Left hindlimb (tissue), 1 donor: ENCODE measurements at places on chromosomes 3 and 15.

- DNase-seq, result no peak
Measured at GRCh38 chr3:134376786-134377426, 2.7 kb upstream of the AMOTL2 start.

GRCh38 chr3:174398761-174399160 is 460.4 kb upstream of the NAALADL2 start:
- DNase-seq, result no peak

GRCh38 chr3:51819709-51820406 is 40.8 kb upstream of the IQCF6 start:
- DNase-seq, result no peak

GRCh38 chr3:47503033-47503432 is 10.5 kb downstream of the ELP6 start:
- no peak for DNase-seq

DNA sequence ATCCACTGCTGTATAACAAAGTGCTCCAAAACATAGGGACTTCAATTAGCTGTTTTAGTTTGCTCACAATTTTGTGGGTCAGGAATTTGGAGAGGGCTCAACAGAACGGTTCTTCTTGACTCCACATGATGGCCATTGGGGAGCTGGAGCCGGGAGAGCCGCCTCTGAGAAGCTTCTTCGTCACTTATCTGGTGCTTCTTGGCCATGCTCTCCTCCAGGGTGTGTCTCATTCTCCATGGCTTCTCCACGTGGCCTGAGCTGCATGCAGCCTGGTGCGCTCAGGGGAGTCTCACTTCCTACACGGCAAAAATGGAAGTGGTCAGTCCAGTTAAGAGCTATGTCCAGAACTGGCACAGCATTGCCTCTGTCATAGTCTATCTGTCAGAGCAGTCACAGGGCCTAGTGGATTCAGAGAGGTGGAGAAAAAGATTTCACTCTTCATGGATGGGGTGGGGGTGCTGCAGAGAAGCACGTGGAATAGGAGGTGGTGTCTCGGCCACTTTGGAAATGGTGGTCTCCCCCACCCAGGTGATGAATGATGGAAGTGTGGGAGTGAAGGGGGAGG is 26.3 kb upstream of the PRR23E start:
- DNase-seq, result peak; percentile 5

- no peak for DNase-seq
Measured at GRCh38 chr15:79357566-79357965, 46.7 kb downstream of the TMED3 start.

GRCh38 chr3:183370391-183370790 is 58.0 kb downstream of the MCF2L2 start:
- no peak for DNase-seq

- DNase-seq, result no peak
Measured at GRCh38 chr3:134809427-134810051, 14.5 kb downstream of the EPHB1 start.

DNA sequence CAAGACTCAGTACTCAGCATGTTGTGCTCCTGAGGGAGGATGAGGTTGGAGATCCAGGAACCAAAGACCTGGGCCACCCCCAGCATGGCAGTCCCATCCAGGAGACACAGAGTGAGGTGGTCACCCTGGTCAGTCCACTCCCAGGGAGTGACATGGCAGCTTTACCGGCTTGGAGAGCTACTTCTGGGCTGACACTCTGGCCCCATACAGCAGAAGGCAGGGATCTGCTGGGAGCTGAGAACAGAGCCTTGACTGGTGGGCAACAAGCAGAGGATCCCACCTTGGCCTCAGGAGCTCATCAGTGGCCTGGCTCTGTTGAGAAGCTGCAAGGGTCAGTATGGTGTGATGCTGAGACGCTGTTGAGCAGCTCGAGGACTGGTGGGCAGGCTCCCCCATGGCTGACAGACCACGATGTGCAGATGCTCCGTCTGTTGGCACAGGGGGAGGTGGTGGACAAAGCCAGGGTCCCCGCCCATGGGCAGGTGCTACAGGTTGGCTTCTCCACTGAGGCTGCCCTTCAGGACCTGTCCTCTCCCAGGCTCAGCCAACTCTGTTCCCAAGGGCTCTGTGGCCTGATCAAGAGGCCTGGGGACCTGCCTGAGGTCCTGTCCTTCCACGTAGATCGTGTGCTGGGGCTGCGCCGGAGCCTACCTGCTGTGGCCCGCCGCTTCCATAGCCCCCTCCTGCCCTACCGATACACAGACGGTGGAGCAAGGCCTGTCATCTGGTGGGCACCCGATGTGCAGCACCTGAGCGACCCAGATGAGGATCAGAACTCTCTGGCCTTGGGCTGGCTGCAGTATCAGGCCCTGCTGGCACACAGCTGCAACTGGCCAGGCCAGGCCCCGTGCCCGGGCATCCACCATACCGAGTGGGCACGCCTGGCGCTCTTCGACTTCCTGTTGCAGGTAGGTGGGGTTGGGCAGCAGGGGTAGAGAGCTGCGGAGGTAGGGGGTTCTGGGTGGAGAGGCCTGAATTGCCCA is 53.8 kb downstream of the GASK1A start:
- no peak for DNase-seq

- DNase-seq, result no peak
Measured at GRCh38 chr3:35641920-35642527, 2.7 kb downstream of the ARPP21 start.
